Aorta (tissue), 5 donors: ENCODE measurements at places on chromosomes 1 and 21. TPM values are rescaled to one million over a fixed set of nuclear protein-coding genes. Genes with fewer than 3 reads are reported as not detected.

The SPSB1 gene
- 62.0 TPM for total RNA-seq

- no peaks in the 10 kb centered on the region for H3K27me3 ChIP-seq
- H3K36me3 ChIP-seq: no peaks in the 10 kb centered on the region
- H3K4me3 ChIP-seq: no peak overlapping the region
- DNase-seq: no peak
- H3K4me1 ChIP-seq: no peaks in the 10 kb centered on the region
Observed at GRCh38 chr1:202998836-202999750, 8.1 kb upstream of the TMEM183A start.

- no peaks in the 10 kb centered on the region for H3K27me3 ChIP-seq
- H3K36me3 ChIP-seq: no peaks in the 10 kb centered on the region
- DNase-seq: no peak
- H3K4me1 ChIP-seq: no peaks in the 10 kb centered on the region
- H3K27ac ChIP-seq: no peak overlapping the region
Observed at GRCh38 chr1:159985473-159985872, 31.4 kb upstream of the SLAMF9 start.

The TNFSF4 gene
- total RNA-seq: 4.0 TPM

DNA sequence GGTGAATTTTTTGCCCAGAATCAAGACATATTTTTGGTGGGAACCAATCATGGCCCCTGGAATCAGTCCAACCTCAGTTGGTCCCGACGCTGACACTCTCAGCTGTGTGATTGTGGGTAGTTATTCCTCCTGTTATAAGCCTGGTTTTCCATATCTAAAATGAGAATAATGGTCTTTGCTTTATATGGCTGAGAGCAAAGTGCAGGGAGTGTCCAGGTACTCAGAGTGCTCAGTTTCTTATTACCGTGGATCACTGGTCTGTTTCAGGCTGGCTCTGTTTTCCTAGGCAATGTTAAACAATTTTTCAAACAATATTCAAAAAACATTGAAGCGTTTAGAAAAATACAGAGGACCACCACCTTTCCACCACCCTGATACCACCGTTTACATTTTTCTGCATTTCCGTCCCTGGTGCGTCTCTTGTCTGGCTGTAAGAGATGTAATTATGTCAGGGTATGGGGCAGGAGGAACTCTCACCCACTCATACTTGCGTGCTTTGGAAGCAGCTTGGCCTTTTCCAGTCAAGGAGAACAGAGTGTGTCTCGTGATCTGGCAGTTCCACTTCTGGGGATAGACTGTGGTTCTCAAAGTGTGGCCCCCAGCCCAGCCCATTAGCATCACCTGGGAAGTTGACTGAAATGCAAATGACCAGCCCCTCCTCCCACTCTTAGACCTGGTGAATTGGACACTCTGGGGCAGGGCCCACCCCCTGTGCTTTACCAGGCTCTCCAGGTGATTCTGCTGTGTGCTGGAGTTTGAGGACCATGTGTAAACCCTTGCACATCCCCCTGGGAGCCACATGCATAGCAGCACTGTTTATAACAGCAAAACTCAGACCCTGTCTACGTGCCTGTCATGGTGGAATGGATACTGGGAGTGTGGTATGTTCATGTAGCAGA is 6.8 kb downstream of the MX1 start:
- H3K27me3 ChIP-seq: no peaks in the 10 kb centered on the region
- peaks cover 19% of the 10 kb centered on the region for H3K36me3 ChIP-seq
- no peaks in the 10 kb centered on the region for H3K4me1 ChIP-seq
- no peak overlapping the region for H3K27ac ChIP-seq
- no peak overlapping the region for H3K4me3 ChIP-seq

The LCE1E gene
- total RNA-seq: not detected

- no peaks in the 10 kb centered on the region for H3K36me3 ChIP-seq
- no peaks in the 10 kb centered on the region for H3K4me1 ChIP-seq
- no peak for DNase-seq
Observed at GRCh38 chr1:110215621-110216515, 5.8 kb downstream of the KCNC4 start.

The CYP4A11 gene
- 0.16 TPM for total RNA-seq
